ENCODE measurements at places on chromosomes 6 and 20.

GRCh38 chr6:13098793-13099570 lies 229.4 kb downstream of the TBC1D7 start:
- no peak for DNase-seq

- peak; percentile 69 for DNase-seq
Observed at GRCh38 chr20:45095805-45096238, 5.1 kb downstream of the KCNS1 start.

- DNase-seq: no peak
Observed at GRCh38 chr6:134535831-134536230, 217.9 kb upstream of the SGK1 start.

DNA sequence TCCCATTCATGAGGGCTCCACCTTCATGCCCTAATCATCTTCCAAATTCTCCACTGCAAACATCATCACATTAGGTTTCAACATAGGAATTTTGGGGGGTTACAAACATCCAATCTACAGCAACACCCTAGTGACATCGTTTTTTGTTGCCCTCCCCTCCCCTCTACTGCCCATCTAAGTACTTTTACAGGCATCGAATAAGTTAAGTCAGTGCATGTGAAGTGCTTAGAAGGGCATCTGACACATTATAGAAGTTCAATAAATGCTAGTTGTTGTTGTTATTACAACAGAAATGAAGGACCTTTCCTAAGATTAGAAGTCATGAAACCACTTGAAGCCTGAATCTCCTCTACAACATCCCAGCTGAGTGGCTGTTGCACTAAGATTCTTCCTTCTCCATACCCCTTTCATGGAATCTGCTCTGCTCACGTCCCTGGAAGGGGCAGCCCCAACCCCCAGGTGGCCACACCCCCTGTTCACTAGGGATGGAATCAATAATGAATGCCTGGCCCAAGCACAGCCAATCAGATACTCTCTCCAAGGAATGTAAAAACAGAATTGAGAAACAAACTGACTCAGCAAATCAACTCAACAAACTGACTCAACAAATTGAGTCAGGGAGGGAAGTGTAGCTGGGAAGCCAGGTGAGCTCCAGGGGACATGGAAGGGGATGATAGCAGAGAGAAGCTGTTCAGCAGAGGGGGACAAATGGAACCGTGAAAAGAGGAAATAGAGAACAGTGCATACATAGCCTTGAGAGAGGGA lies 3.9 kb upstream of the LRP11 start:
- no peak for DNase-seq

GRCh38 chr20:19968466-19969073 lies 48.6 kb upstream of the NAA20 start:
- no peak for DNase-seq

GRCh38 chr20:37123441-37123840 lies 27.6 kb upstream of the RBL1 start:
- DNase-seq: no peak

GRCh38 chr6:99467509-99468106 lies 42.5 kb upstream of the PNISR start:
- DNase-seq: no peak

DNA sequence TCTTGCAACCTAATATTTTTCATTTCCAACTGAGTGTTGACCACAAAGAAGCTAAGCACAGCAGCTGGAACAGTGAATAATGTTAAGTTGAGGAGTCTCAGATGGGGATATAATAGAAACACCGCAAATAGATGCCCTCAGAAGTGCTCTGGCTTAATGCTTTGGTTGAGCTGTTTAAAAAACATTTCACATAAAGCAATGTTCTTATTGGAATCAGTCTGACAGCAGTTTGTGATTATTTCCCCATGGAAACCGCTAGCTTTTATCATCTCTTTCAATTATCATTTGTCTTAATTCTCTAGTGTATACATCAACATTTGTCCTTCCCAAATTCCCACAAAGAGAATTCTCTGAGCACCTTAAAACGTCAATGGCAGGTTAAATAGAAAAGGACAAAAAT lies 30.8 kb downstream of the METTL24 start:
- no peak for DNase-seq

DNA sequence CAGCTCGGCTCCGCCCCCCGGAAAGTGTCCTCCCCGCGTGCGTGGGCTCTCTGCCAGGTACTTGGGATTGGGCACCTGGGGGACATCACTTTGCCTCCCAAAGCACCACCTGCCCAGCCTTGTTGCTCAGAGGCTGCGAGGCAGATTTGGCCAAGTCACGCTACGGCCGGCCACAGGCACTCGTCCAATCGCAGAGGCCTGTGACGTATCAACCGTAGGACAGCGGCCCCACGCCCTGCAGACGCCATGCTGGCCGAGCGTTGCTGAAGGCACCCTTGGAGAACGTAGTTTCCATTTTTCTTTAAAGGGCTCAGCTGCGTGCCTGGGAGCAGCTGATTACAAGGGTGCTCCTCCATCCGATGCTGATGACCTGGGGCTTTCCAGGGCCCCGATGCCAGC lies 3.1 kb downstream of the NTSR1 start:
- DNase-seq: no peak

GRCh38 chr20:47558295-47559066 lies 56.8 kb downstream of the NCOA3 start:
- no peak for DNase-seq

DNA sequence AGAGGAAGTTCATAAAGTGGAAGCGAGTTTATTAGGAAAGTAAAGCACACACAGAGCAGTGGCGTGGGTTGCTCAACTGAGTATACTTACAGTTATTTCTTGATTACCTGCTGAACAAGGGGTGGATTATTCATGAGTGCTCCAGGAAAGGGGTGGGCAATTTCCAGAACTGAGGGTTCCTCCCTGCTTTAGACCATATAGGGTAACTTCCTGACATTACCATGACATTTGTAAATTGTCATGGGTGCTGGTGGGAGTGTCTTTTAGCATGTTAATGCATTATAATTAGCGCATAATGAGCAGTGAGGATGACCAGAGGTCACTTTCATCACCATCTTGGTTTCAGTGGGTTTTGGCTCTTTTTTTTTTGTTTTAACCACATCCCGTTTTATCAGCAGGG lies 29.8 kb downstream of the PDYN start:
- DNase-seq: no peak

GRCh38 chr6:26536571-26537159 lies 1.5 kb upstream of the HMGN4 start:
- peak; percentile 74 for DNase-seq

GRCh38 chr20:25233016-25233772 lies 14.7 kb upstream of the PYGB start:
- DNase-seq: no peak

- no peak for DNase-seq
Observed at GRCh38 chr6:42805297-42805861, 23.5 kb downstream of the BICRAL start.

DNA sequence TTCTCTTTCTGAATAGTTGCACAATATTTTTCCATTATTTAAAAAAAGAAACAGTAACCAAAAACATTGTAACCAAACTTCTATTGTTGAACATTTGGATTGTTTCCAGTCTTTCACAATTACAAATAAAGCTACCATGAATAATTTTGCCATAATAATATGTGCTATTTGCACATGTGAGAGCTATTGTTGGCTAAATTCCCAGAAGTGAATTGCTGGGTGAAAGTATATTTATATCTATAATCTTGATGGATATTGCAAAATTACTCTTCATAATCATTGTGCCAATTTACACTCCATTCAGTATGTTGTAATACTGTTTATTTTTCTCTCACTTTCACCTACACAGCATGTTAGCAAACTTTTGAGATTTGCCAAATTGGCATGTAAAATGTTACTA lies 36.6 kb upstream of the SLC22A16 start:
- DNase-seq: no peak

GRCh38 chr6:33790910-33791309 lies 2.0 kb upstream of the LEMD2 start:
- no peak for DNase-seq

DNA sequence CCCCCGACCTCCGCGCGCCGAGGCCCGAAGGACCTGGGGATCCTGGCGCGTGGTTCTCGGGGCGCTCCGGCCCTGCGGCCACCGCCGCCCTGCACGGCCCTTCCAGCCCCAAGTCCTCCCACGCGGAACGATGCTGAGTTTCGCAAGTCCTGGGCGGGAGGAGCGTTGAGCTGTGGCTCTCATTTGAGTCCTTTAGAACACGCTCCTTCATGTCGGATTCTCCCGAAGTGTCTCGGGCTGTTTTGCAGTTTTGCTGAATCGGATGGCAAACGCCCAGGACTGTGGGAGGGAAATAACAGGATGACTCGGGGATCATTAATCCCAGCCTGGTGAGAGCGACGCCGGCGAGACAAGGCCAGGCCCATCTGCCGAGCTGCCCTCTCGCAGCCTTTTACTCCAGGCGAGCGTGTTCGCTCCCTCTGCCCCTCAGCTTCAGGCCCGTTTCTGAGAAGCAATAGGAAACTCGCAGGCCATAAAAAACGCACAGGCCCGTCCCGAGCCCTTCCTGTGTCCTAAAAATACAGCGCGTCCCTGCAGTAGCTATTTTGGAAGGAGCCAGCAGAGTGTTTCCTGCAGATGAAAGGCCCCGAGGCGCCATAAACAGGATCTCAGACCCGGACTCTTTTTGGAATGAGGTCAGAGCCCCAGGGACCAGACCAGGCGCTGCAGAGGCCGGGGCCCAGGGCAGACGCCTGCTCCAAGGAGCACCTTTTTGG lies 153.5 kb downstream of the DLL1 start:
- DNase-seq: peak; percentile 6

DNA sequence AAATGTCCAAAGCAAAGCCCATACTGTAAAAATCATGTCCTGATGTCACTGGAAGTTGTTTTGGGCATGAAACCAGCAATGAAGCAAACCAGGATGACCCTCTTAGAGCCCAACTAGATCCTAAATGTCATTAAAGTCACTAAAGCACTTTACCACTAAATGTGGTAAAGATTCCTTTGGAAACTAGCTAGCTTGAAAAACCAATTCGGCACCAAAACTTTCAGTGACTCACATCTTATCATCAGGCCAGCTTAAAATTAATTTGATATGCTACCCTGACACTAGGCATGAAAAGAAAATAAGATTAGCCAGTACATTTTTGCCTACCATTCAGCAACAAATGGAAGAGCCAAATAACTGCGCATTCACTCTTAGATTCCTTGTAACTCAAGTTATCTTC lies 145.8 kb downstream of the PACRG start:
- no peak for DNase-seq

DNA sequence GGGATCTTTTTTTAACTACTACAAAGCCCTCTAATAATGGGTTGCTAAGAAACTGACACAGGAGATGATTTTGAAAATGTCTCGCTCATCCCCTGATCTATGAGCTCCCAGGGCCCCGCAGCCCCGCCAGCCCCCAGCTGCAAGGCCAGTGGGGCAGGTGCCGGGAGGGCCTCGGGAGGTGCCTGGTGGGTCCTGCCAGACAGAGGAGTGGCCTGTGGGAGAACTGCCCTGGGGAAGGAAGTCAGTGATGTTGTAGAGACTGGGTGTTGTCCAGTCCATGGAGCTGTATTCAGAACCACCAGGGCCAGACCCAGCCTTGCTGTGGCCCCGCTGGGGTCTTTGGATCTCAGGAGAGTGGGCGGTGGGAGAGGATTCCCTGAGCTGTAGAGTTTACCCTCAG lies 258.7 kb downstream of the TAF4 start:
- DNase-seq: no peak

DNA sequence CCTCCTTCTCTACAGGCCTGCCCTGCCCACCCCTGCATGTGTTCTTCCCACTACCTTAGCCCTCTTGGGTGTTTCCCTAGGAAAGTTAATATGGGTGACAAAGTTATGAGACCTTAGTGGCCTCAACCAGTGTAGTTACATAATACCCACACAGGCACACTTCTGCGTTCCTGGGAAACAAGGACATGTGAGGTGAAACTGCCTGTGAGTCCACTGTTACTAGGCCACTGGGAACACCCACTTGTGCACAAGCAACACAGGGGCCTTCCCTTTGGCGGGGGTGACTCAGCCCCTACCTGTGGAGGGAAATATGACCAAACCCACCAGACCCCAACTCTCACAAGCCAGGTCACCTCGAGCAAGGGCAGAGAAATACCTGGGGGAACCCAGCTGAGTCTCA lies 12.8 kb downstream of the PI16 start:
- DNase-seq: no peak

- no peak for DNase-seq
Observed at GRCh38 chr6:30547454-30547853, 8.8 kb downstream of the GNL1 start.

DNA sequence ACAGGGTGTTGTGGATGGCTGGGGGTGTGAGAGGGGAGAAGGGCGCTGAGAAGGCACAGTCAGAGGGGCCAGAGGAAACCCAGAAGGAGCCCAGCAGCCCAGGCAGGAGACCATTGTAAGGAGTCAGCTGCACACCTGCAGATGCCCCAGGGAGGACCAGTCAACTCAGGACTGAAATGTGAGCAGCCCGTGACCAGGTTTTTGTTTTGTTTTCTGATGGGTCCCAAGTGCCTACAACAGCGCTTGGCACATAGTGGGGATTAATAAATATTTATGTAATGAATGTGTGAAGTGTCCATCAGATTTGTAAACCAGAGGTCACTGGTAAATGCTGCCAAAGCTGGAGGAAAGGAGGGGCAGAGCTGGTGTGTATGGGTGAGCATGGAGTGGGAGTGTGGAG lies 30.2 kb downstream of the TRAM2 start:
- DNase-seq: no peak

- no peak for DNase-seq
Observed at GRCh38 chr6:31784098-31784925, 7.2 kb upstream of the VWA7 start.

Data from activated CD4-positive, alpha-beta memory T cell treated with anti-CD3 and anti-CD28 coated beads for 36 hours (primary cell).